ENCODE measurements at places on chromosomes 12 and 14.

- no peak for DNase-seq
These were observed 50.5 kb downstream of the KRT80 start for GRCh38 chr12:52141306-52141705.

- peak; percentile 93 for DNase-seq
These were observed 9.8 kb upstream of the RIMKLB start for GRCh38 chr12:8687846-8688601.

DNA sequence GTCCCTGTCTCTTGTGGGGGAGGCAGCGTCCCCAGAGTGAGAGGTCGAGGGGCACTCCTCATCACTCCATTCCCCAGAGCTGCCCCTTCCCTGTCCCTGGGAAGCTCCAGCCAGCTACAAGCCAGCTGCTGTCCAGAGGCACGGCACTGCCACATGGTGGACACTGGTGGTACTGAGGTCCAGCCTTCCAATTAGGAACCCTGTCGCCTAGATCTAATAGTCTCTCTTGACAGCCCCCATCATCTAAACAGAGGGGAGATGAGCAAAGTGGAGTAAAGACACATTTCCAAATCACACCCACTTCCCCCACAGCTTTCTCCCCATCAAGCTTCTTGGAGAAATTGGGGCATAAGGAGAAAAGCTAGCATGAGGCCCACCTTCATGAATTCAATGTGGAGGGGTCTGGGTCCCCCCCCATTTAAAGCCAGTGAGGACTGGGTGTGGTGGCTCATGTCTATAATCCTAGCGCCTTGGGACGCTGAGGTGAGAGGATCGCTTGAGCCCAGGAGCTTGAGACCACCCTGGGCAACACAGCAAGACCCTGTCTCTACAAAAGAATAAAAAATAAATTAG is 2.1 kb upstream of the INHBE start:
- peak; percentile 39 for DNase-seq

DNA sequence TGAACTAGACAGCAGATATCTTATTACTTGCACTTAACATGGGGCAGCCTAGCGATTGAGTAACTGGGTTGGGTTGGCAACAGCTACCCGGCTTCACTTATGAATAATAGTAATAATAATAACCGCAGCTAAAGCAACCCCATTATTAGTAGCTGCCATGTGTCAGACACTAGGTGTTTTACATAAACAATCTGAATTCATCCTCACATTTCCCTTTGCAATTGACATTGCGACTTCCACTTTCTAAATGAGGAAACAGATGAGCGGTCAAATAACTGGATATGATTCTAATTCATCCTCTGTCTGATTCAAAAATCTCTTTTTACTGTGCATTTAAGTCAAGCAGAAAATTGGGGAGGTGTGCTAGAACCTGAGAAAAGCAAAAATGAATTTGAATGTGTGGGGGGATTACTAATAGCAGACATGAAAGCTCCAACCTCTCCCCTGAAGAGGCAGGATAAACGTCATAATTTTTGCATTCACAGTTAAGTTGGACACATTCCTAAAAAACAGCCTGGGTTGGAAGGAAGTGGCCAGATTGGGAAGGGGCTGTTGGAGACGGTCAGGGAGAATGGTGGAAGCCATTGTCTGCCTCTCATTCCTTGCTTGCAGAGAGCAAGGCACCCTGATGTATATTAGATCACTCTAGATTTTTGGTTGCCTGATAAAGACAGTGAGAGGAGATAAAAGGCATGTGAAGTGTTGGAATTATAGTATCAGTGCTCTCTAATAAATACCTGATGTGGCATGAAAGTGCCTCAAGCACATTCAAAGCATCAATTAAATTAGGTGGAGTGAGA is 13.1 kb downstream of the EMP1 start:
- no peak for DNase-seq

DNA sequence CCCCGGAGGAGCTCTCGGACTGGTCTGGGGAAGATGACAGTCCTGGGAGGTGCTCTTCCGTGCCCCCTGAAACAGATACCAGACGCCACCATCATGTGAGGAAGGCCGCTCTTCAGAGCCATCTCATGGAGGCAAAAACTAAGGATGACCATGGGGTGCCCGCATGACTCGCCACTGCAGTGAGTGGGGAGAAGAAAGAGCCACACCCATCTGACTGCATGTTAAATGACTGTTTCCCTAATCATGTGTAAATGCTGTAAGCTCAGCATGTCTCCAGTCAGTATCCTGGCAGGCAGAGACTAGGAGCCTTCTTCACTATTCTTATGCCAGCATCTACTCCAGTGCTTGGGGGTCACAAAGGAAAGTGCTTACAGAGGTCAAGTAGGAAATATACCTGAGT is 4.0 kb downstream of the STON2 start:
- no peak for DNase-seq

DNA sequence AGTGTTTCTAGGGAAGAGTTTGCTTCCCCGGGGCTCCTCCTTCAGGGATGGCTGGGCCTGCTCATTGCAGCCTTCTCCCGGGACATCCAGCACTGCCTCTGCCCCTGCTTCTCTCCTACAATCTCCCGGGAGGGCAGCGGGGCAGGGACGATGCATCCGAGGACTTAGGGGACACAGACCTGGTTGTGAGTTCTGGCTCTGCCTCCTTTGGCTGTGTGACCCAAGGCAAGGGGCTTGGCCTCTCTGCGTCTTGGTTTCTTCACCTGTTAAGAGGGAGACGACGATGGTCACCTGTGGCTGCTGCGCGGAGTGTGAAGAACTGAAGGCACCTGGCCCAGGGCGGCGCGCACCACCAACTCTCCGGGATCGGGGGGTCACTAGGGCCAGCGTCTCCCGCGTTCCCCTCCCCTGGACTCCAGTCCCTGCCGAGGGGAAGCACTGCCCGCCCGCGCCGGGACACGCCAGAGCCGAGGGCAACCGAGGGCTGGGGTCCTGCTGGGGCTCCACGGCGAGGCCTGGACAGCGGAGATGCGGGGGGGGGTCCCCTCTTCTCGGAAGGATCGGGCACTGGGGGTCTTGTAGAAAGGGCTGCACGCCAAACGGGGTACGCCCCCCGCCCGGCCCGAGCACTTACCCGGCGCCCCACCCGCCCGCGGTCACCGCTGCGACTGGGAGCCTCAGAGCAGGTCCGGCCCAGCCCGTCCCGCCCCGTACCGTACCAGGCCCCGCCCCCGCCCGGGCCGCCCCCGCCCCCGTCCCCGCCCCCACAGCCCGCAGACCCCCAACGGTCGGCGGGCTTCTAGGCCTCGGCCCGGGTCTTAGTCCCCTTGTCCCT is at the start of gene HVCN1:
HVCN1 (minus strand) TSS at position 670 of the 835 bp plus-strand sequence. CDS start 5,870 bp downstream, outside the sequence.
- DNase-seq = no peak

DNA sequence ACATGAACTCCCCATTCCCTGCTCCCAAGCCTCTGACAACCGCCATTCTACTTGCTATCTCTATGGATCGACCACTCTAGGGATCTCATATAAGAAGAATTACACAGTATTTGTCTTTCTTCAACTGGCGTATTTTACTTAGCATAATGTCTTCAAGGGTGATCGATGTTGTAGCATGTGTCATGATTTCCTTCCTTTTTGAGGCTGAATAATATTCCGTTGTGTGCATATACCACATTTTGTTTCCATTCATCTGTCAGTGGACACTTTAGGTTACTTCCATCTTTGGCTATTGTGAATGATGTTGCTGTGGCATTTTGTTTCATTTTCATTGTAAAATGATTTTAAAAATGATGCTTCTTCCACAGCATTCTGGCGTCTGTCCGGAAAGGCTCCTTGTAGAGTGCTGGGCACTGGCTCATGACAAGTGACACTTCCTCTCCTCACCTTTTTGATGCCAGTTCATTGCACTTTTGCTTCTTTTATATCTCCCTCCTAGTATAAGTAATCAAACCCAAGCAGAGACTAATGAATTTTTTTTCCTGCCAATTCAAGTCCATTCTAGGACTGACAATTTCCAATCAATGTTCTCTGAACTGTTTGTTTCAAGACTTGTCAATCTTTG is 39.3 kb downstream of the SCN8A start:
- DNase-seq = no peak

DNA sequence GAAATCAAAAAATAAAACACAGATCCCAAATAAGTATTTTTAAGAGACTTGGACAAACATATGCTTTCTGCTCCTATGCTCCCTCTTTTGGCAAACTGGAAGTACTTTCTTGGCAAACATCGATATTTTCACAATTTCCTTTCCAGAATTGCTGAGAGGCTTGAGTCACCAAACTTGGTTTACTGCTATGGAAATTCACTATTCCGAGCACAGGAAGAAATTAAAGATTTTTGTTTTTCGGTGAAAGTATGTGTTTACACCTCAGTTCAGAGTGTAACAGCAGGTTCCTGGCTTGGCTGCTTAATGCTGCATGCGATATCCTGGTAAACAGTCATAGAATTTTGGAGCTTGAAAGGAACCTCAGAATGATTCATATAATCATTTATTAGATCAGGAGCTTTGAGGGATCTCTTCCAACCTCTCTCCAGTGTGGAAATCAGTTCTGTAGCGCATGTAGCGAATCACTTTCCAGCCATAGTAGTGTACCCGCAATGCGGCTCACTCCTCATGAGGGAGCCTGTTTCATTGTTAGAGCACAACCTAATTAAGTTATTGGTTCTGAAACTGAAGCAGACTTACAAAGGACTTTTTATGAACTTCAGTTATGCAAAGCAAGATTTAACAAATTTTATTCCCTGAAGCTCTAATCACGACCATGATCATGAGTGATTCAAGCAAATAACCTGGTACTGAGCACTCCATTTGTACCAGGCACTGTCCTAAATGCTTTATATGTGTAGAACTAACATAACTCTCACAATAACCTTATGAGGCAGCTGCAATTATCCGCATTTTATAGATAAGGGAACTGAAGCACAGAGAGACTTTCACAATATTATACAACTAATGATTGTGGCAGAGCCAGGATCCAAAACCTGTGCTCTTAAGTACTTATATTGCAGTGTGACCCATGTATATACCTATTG is 56.4 kb upstream of the ATP2A2 start:
- peak; percentile 13 for DNase-seq

- peak; percentile 53 for DNase-seq
These were observed at the start of gene GALNT16 for GRCh38 chr14:69259527-69260189. Gene GALNT16, plus strand, starts transcription at chr14:69260158. Its CDS starts 133 bp downstream, at chr14:69260291.

DNA sequence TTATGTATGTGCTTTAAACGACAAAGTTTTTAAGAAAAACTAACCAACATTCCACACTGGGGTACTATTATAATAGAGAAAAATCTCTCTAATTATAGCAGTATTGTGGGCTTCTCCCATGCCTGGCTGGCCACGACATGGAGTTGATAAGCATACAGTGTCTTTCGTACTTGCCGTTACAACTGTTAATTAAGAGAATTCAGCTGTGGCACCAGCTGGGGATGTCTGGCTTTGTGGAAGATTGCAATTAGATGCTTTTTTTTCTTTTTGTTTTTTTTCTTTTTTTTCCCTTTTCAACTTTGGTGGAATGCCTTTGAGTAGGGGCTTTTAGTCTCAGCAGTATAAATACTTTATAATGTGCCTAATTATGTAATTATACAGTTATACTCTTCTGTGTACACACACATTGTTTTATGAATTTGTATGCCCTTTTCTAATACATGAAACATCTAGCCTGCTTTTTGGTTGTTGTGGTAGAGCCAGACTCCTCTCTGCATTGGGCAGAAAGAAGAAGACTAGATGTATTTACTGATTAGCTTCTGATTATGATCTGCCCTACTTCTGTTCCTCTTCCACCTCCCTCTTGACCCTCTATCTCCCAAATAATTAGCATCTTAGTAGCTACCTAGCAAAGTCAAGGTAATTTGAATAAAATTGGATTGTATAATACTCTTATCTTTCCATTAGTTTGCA is 76.4 kb downstream of the SUSD6 start:
- peak; percentile 97 for DNase-seq

DNA sequence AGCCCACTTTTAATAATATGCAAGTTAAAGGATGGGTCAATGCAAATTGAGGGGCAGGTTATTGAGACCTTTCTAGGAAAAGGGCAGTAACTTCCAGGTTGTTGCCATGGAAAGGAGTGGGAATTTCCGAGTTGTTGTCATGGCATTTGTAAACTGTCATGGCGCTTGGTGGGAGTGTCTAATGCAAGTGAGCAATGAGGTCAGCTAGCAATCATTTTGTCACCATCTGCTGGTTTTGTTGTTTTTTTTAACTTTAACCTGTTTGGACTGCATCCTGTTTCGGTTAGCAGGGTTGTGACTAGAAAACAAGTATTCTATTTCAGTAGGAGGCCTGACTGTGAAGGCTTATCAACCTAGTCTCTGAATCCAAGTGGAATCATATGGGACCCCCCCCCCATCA is 85.8 kb upstream of the TSPAN11 start:
- no peak for DNase-seq

DNA sequence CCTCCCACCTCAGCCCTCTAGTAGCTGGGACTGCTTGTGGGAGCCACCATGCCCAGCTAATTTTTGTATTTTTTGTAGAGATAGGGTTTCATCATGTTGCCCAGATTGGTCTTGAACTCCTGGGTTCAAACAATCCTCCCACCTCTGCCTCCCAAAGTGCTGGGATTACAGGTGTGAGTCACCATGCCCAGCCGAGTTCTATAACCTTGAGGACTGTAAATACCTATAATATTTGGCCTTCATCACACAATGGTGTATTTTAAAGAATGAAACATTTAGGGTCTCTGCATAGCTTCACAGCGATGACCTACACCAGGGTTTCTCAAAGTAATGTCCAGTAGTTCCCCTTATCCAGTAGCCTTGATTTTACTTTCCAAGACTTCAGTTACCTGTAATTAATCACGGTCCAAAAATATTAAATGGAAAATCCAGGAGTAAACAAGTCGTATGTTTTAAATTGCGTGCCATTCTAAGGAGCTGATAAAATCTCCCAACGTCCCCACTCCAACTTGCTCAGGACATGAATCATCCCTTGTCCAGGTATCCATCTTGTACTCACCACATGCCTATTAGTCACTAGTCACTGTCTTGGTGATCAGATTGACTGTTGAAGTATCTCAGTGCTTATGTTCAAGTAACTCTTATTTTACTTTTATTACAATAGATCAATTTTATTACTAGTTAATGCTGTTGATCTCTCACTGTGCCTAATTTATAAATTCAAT is 368.2 kb downstream of the BTG1 start:
- DNase-seq = no peak

GRCh38 chr14:30527196-30527595 is 31.8 kb upstream of the G2E3 start:
- no peak for DNase-seq
